ENCODE measurements at places on chromosomes 3 and 15.
A peak's percentile ranks its signal among the peaks of the same experiment; 100 is the strongest.

DNA sequence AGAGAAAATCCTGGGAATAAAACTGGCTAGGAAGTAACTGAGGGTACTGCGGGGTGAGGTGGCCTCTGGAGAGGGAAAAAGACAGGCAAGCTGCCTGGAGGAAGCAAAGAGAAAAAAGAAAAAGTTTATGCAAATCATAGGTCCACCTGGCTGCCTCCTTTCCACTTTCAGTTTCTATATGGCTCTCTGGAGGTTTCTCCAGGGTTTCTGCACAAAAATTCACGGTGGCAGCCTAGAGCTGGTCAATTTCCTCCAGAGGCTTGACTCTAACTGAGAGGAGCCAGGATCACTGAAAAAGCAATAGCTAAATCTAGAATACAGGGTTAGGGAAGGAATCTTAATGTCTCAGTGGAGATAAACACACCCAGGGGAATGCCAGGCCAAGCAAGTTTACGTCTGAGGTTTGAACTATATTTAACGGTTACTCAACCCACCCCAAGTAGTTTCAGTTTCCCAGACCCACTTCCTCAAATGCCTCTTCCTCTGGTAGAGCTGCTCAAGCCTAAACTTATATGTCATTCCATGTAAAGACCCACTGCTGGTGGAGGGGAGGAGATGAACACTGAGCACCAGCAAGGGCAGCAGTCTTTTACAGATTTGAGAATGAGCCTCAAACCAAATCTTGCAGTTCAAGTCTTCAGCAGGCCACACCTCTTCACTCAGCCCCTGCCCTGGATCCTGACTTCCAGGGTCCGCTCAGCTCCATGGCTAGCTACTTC, 5.7 kb downstream of the LYSMD2 start:
- no peak for DNase-seq

DNA sequence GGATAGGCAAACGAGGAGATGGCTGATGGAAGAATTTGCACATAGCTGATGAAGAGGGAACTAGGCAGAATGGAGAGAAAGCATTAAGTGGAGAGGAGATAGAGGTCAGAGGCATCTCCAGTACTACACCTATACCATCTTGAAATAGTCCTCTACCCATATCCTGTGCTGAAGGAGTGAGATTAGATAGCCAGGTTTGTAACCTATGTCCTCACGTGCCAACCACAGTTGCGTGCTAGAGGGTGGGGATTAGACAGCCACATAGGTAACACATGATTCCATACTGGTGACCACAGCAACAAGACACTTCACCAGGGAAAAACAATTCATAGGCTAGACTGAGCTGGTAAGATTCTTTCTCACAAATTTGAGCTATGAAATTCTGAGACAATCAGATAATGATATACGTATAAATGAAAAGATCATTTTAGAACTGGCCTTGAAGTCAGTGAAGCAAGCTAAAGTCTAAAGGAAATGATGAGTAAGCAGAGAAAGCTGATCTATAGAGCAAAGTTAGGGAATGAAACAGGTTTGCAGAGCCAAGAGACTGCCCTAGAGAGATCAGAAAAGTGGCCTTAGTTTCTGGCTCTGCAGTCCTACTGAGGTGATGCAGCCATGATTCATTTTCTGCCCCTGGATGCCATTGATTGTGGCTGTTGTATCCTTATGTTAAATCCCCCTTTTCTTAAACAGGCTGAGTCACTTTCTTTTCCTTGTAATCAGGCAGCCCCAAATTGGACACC, 17.7 kb downstream of the MYNN start:
- no peak for DNase-seq

GRCh38 chr15:43524254-43524845, 6.9 kb downstream of the MAP1A start:
- DNase-seq, result no peak

DNA sequence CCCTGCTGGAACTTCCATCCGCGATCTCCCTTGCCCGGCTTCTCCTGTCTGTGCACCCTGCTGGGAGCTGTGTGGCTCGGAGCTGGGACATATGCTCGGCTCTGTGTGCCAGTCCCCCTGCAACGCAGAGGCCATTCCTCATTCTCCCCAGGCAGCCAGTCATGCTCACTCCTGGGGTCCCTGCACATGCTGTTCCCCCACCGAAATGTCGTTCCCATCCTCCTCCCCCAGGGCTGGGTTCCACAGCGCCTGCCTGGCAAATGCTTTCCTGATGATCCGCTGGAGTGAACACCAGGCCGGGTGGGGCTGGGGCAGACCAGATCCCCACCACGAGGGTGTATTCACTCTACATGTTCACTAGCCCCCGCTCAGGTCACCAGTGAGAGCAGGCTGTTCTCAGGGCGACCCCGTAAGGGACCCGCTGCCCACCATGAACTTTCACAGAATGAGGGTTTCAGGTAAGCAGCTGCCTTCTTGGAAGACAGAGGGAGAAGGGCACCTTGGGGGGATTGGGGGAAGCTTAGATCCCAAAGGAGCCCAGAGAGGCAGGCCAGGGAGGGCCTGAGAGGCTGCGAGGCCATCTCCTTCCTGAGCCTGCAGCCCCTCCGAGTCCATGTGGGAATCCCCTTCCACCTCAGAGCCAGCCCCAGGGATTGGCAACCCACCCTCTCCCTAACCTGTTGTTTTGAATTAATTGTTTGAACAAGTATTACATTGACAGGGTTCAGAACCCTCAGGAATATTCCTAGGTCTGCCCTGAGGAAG, 88.7 kb upstream of the IQSEC1 start:
- DNase-seq, result no peak

- DNase-seq, result no peak
Measured at GRCh38 chr3:121979246-121979645, 42.8 kb downstream of the ILDR1 start.

GRCh38 chr3:171606151-171606751, 146.0 kb upstream of the TNIK start:
- DNase-seq, result no peak

GRCh38 chr15:100502651-100503050, 26.1 kb downstream of the CERS3 start:
- no peak for DNase-seq

- no peak for DNase-seq
Measured at GRCh38 chr3:133113526-133113925, 75.3 kb downstream of the TMEM108 start.

DNA sequence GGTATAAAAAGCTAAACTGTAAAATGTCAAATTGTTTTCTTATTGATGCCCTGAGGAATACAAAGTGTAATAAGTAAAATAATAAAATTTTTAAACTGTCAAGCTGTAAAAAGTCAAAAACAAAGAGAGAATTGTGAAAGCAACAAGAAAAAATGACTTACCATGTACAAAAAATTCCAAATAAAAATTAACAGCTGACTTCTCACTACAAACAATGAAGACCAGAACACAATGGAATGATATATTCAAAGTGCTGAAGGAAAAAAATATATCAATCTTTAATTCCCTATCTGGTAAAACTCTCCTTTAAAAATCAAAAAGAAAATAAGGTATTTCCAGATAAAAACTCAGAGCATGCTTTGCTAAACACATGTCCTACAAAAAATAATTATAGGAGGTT, 883.5 kb downstream of the IGSF11 start:
- no peak for DNase-seq

DNA sequence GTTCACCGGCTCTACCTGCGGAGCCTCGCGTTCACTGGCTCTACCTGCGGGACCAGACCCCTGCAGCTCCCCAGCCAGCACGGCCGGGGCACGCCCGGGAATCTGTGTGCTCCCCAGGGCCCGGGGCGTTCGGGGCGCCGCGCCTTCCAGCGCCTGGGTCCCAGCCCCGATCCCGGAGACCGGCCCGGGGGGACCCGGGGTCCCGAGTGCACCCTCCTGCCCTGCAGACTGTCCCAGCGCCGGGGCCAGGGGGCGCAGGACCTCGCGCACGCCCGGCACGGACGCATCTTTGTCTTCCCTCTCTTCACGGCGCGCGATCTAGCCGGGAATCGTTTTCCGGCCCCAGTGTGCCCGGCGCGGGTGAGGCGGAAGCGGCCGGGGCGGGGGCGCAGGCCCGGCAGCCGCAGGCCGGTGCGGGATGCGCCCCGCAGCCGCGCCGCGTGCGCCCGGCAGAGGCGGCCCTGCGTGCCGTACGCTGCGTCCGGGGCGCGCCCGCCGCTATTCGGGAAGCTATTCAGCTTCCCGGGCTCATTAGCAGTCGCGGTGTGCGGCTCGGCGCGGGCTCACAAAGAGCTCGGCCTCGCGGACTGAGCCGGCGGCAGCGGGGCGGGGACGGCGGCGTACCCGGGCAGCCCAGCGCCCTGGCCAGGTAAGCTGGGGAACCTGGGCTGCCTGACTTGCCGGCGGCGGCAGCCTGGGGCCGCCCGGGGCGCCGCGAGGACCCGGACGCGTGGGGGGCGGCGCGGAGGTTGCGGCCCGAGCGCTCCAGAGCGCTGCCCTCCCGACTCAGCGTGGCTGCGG, at the start of gene APBA2:
Gene APBA2, plus strand, starts transcription at position 345 of the 801 bp plus-strand sequence. CDS start 167,911 bp downstream, outside the sequence.
- DNase-seq, result peak; percentile 16

GRCh38 chr3:127497676-127498075, 92.9 kb downstream of the TPRA1 start:
- DNase-seq, result no peak

- no peak for DNase-seq
Measured at GRCh38 chr3:138188013-138188730, 1.1 kb downstream of the ARMC8 start.

GRCh38 chr3:147713234-147714133, 304.3 kb downstream of the ZIC1 start:
- no peak for DNase-seq

DNA sequence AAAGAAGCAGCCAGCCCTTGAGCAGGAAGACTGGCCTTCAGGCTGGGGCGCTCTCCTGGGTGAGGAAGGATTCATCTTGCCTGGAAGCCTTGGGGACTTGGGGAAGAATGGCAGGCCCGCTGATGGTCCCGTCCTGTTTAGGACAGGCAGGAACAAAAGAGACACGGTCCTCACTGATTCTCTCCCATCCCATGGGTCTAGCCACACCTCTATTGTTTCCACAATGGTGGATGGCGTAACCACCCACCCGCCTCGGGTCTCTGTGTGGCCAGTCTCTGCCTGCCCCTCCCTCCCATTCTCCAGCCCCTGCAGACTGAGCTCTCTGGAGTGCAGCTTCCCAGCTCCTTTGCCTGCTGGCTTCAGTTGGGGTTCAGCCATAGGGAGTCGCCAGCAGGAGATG, 284.3 kb downstream of the UACA start:
- DNase-seq, result no peak

GRCh38 chr15:36403351-36403750, 176.1 kb upstream of the CDIN1 start:
- no peak for DNase-seq

DNA sequence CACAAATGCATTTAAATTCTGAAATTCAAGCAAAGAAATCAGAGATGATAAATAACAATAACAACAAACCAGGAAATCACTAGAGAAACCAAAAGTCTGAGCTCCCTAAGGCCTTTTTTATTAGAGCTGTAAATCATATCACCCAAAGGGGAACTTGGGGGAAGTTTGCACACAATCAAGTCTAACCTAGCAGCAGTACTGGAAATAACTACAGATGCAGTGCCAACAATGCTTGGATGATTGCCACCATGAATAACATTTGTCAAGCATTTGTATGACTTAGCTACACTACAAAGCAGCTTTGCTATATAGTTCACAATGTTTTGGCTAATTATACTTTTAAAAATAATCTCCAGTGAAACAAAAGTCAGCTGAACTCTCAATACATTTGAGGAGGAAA, 27.8 kb downstream of the SHQ1 start:
- DNase-seq, result no peak

DNA sequence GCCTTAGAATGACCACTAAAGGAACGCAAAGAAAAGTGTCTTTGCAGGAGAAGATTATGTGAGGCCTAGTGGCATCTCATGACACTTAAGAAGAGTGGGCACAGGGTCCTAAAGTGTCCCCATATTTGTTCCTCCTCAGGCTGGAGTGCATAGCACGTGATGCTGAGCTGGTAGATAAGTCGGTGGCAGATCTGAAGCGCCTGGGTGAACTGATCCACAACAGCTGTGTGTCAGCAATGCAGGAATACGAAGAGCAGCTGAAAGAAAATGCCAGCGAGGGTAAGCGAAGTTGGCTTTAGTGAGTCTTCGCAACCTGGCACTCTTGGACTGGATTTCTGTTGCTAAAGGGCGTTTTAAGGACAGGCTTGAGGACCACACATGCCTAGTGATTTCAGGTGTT, 92.6 kb downstream of the CHD2 start:
- no peak for DNase-seq

DNA sequence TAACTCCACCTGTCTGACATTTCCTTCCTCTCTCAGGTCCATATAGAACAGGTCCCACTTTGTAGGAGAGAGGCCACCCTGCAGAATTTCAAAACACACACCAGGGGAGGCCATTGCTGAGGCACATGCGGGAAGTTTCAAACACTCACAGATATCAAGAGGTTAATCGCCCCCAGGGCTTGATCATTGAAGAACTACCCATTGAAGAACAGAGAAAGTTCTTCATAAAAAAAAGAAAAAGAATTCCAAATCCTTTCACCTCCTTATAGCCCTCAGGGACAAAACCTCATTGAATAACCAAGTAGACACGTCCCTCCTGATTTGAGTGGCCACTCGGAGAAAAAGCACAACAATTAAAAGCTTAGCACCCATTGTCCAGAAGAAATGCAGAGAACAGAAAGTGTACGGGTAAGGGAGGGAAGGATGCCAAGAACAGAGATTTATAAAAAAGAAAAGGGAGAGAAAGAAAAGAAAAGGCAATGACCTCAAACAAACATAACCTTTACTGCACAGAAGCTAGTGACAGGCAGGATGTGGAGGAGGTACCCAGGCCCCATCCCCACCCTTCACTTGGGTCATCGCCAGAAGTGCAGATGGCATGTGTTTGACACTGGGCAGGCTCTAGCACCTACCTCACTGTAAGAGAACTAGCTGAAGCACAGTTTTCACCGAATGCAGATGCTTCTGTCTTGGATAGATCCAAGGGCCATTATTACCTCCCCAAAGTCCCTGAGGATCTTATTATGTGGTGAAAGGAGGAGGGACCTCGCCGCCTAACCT, 112.3 kb upstream of the HES1 start:
- DNase-seq, result no peak

DNA sequence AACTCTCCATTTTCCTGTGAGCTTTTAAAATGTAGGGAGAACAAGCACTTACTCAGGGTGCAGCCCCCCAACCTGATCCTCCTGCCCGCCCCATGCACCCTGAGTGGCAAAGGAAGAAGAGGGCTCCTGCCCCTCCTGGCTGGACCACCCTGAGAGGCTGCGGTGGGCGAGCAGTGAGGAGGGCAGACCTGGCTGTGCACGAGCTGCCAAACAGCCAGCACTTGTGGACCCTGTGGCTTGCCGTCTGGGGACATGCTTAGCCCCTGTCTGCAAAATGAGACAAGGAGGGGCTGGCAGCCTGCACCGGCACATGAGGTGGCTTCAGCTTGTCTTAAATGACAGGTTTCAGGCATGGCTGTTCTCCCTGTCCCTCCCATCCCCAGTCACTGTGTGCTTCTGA, 18.6 kb downstream of the ATP10A start:
- DNase-seq, result no peak

DNA sequence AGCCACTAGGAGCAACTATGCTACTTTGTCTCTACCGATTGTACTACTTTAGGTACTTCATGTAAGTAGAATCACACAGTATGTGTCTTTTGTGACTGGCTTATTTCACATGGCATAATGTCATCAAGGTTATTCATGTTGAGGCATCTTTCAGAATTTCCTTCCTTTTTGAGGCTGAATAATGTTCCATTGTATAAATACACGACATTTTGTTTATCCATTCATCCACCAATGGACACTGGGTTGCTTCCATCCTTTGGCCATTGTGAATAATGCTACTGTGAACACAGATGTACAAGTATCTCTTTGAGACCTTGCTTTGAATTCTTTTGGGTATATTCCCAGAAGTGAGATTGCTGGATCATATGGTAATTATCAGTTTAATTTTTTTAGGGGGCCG, 29.2 kb downstream of the MYO5A start:
- no peak for DNase-seq

GRCh38 chr15:90531147-90531546, 1.4 kb downstream of the CRTC3 start:
- no peak for DNase-seq
